Ovary (tissue), 10 donors: ENCODE measurements at places on chromosomes 2 and 18. TPM values are rescaled to one million over a fixed set of nuclear protein-coding genes. Genes with fewer than 3 reads are reported as not detected.

- H3K27ac ChIP-seq = no peak overlapping the region
- H3K36me3 ChIP-seq = no peaks in the 10 kb centered on the region
- no peaks in the 10 kb centered on the region for H3K27me3 ChIP-seq
- H3K4me1 ChIP-seq = no peaks in the 10 kb centered on the region
Observed at GRCh38 chr2:7131261-7131660, 214.0 kb downstream of the RNF144A start.

- DNase-seq = no peak
- H3K27ac ChIP-seq = no peak overlapping the region
- H3K4me3 ChIP-seq = no peak overlapping the region
Observed at GRCh38 chr2:210540471-210540870, 15.9 kb upstream of the CPS1 start.

DNA sequence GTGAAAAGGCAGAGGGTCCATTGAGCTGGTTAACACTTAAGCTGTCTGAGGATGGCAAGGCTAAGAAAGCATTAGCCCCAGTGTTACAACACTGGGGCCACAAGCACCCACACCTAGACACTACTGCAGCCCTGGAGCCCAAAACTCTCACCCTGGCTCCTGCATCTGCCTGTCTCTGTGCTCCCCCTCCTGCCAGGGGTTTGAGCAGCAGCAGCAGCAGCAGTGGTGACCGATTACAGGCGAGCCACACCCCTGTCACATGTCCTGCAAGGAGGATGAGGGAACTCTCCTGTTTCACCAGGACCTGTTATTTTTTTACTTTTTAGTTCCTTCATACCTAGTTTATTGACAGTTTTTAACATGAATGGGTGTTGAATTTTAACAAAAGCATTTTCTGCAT is 326.7 kb upstream of the MAP2 start:
- H3K27ac ChIP-seq = no peak overlapping the region
- no peaks in the 10 kb centered on the region for H3K4me1 ChIP-seq
- H3K27me3 ChIP-seq = no peaks in the 10 kb centered on the region
- H3K4me3 ChIP-seq = no peak overlapping the region
- no peaks in the 10 kb centered on the region for H3K36me3 ChIP-seq
- DNase-seq = no peak

- no peaks in the 10 kb centered on the region for H3K36me3 ChIP-seq
- H3K27me3 ChIP-seq = no peaks in the 10 kb centered on the region
- no peaks in the 10 kb centered on the region for H3K4me1 ChIP-seq
- H3K27ac ChIP-seq = no peak overlapping the region
- no peak overlapping the region for H3K4me3 ChIP-seq
Observed at GRCh38 chr2:40148334-40148733, 303.6 kb downstream of the SLC8A1 start.

DNA sequence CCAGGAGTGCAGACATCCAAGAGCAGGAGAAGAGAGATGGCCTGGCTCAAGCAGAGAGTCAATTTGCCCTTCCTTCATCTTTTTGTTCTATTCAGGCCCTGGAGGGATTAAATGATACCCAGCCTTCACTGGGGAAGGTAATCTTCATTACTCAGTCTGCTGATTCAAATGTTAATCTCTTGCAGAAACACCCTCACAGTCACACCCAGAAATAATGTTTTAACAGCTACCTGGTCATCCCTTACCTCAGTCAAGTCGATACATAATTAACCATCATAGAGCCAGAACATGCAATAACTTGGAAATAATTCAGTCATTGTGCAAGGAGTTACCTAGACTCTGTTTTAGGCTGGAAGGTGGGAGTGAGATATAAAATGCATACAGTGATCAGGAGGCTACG is 163.7 kb upstream of the TNP1 start:
- no peaks in the 10 kb centered on the region for H3K36me3 ChIP-seq
- H3K4me1 ChIP-seq = no peaks in the 10 kb centered on the region
- H3K4me3 ChIP-seq = no peak overlapping the region
- H3K27ac ChIP-seq = no peak overlapping the region
- no peaks in the 10 kb centered on the region for H3K27me3 ChIP-seq

The SCN7A gene
- 60.2 TPM for total RNA-seq

The CFAP53 gene
- total RNA-seq = 0.67 TPM
